ENCODE measurements at places on chromosomes 12 and 14.

DNA sequence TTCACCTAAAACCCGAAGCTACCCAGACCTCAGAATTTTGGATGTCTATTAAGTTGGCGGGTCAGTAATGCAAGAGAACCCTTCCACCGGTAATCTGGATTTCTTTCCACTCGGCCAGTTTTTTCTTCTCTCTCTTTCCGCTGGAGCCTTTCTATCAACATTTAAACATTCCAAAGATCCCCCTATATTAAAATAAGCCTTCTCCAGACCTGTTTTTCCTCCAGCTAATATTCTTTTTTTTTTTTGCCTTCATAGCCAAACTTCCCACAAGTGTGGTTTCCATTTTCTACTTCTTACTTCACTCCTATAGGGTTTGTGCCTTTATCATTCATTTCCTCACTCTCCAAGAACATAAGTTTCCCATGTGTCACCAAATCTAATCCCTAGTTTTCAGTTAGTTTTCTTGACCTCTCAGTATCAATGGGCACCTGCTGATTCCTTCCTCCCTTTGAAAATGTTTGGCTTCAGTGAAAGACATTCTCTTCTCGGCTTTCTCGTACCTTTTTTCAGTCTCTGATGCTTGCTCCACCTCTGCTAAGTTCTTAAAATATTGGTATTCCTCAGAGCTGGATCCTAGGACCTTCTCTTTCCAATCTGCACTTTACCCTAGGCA is 583 bp upstream of the SDR39U1 start:
- no peak for DNase-seq

DNA sequence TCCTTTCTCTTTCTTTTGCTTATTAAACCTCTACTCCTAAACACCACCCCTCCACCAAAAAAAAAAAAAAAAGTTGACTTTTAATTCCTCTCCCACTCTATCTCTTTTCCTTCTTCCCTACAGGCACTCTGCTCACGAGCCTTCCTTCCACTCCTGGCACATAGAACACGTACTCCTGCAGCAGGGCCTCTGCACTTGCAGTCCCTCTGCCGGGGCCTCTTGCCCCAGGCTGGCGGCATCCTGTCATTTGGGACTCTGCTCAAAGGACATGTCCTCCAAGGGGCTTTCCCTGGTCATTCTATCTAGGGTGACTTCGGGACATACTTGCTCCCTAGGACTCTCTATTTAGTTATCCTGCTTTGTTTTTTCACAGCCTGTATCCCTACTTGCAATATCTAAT is 7.7 kb downstream of the FOS start:
- no peak for DNase-seq

DNA sequence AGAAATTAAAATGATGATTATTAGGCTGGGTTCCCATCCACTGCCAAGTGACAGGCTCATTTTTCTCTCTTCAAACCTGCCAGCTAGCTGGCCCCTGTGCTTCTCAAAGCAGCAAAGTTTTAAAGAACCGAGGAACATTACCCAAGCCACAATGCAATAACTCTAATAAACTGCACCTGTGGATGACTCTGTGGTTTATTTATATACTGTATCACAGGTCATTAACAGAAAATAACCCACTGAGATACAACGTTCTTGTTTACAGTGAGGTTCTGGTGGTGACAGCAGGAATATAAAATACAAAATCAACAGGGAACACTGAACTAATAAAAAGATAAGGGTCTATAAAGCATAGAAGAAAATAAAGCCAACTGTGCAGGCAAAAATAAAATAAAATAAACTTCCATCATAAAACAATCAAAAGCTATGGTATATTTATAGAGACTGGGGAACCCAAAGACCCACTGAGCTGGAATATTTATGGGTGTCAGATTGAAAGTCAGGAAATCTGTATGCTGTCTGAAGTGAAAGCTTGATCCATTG is 472.9 kb downstream of the NOVA1 start:
- DNase-seq, result no peak

- no peak for DNase-seq
Measured at GRCh38 chr14:67377916-67378315, 17.8 kb downstream of the EIF2S1 start.

- DNase-seq, result no peak
Measured at GRCh38 chr12:113241191-113242025, 20.1 kb downstream of the TPCN1 start.

- no peak for DNase-seq
Measured at GRCh38 chr14:53954551-53955228, 1.9 kb downstream of the BMP4 start.

Measured in stimulated activated CD8-positive, alpha-beta memory T cell treated with anti-CD3 and anti-CD28 coated beads, Interleukin-7, amount 100 ng/mL, for 1 hour (primary cell).